ENCODE measurements at places on chromosomes 5 and 9.

- no peak for DNase-seq
Measured at GRCh38 chr5:94244921-94245320, 373.5 kb downstream of the KIAA0825 start.

- DNase-seq = no peak
Measured at GRCh38 chr9:18379073-18379811, 94.7 kb upstream of the ADAMTSL1 start.

GRCh38 chr5:135139381-135140134 is 105.5 kb upstream of the PITX1 start:
- no peak for DNase-seq

GRCh38 chr5:167576897-167577296 is 714.5 kb upstream of the WWC1 start:
- no peak for DNase-seq

DNA sequence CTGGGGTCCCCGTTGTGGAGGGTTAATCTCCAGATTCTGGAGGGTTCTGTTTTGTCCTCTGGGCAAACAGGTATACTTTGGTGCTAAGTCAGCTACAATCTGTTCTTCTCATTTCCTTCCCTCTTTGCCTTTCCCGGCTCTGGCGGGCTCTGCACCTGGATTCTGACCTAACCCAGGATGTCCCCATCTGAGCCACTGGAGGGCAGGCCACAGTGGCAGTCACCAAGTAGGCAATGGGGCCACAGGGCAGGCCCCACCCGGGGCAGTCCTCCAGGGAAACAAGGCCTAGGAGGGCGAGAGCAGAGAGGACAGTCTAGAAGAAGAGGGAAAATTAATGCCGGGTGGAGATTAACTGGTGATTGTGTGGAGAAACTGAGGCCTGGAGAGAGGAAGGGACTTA is 40.4 kb upstream of the HRH2 start:
- no peak for DNase-seq

DNA sequence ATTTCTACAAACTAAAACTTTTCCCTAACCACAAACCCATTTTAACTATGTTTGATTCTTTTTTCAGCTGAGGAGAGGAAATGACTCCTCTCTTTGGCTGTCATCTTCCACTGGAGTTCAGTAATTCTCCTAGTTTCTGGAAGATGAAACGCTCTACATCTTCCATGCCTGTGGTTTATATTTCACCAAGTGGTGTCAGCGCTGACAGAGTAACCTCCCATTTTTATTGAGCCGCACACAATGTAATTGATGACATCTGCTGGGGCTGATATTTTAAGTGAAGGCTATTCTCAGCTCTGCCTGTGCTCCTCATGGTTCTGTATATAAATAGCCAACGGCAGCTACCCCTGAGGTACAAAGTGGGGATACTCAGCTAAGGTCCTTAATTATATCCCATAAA is 234.6 kb downstream of the SPOCK1 start:
- no peak for DNase-seq

GRCh38 chr9:120324996-120325642 is 254.8 kb downstream of the CDK5RAP2 start:
- DNase-seq = no peak

GRCh38 chr5:135426102-135427082 is 20.8 kb downstream of the DCANP1 start:
- DNase-seq = no peak

DNA sequence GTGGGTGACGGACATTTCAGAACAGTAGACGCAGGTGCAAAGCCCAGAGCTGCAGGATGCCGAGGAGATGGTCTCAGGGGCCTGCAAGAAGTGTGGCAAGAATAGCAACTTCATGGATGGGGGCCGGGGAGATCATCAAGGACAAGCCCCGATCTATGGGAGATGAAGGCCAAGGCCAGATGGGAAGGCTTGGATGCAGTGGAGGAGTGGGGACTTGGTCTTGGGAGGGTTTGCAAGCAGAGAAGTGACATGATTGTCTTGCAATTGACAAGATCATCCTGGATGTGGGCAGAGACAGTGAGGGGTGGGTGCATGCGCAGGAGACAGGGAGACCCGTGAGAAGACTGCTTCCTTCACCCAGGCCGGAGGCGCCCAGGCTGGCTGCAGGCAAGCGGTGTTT is 198.1 kb downstream of the CDK5RAP2 start:
- DNase-seq = no peak

DNA sequence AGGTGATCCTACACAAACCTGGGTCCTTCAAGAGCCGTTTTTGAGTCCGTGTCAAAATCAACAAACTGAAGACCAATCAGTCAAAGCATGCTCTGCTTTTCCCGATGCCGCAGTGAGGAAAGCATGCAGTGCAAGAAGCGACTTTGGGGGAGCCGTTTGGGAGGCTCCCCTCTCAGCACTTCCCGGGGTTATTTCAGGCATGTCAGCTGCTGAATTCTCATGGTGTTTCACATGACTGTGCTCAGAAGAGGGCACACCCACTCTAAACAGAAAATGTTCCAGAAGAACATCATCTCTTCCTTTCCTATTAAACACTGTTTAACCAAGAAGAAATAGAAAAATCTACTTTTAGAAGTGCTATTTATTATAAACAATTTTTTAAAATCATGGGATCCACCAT is 125.5 kb downstream of the EPB41L4A start:
- no peak for DNase-seq

- no peak for DNase-seq
Measured at GRCh38 chr9:121283856-121284732, 16.1 kb downstream of the GSN start.

GRCh38 chr9:114690308-114690707 is 8.3 kb upstream of the TEX48 start:
- DNase-seq = no peak

GRCh38 chr5:58786035-58786434 is 203.2 kb downstream of the RAB3C start:
- no peak for DNase-seq
